ENCODE measurements at places on chromosomes 1 and 21.

DNA sequence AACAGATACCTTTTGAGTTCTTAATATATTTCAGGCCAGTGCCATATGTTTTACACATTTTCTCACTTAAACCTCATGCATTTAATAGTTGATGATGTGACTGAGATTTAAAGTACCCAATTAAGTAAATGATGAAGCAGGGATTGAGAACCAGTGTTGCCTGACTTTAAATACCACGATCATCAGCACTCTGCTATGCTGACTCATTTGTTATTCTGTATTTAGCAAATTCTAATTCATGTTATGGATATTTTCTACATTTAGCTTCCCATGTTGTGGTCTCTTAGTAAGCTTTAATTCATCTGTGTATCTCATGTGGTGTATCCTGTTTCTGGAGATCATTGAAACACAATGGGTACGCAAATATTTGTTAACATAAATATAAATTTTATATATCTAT is 363.0 kb downstream of the PTBP2 start:
- no peak for DNase-seq

DNA sequence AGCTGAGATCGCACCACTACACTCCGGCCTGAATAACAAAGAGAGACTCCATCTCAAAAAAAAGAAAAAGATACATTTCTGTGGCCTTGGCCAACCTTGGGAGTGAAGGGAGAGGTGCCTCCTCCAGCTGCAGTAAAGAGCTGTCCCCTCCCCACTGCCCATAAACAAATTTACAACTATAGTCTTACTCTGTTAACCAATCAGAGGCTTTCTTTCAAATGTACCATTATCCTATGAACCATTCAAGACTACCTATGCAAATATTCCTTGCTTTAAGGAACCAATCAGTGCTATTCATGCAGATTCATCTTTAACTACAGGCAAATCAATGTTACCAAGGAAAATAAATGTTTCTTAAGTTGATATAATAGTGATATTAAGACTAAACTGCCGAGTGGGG is 1.0 kb downstream of the CELA2B start:
- no peak for DNase-seq

- DNase-seq = no peak
Observed at GRCh38 chr1:9265968-9266367, 26.7 kb upstream of the SPSB1 start.

DNA sequence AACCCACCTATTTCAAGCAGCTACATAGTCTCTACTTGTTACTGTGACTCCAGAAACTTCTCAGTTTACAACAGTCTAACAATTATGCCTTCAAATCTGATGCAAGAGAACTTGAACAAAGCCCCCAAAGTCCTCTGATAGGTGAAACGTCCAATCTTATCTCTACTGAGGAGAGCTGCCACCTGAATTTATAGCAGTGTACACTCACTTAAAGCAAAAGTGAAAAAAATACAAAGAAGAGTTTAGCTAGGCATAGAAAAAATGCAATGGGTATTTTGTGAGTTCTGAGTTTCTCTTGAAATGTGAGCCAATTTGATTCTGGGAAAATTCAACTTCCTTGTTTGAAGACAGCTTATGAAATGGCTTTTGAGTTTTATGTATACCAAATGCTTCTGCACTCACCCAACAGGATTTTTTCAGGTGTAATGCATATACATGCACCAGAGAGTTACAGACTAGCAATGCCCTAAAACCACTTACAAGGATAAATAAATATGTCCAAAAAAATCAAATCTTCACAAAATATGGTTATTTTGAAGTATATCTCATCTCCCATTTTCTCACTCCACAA is 17.8 kb upstream of the CLIC6 start:
- no peak for DNase-seq

- no peak for DNase-seq
Observed at GRCh38 chr1:92442351-92442750, 44.4 kb downstream of the GFI1 start.

- DNase-seq = no peak
Observed at GRCh38 chr1:207869859-207870258, 41.1 kb downstream of the CD34 start.

GRCh38 chr1:86773341-86774288 is 69.2 kb downstream of the SH3GLB1 start:
- no peak for DNase-seq
